ENCODE measurements at places on chromosomes 2 and 18.

- no peak for DNase-seq
Measured at GRCh38 chr2:211737282-211737681, 801.3 kb downstream of the ERBB4 start.

- DNase-seq, result no peak
Measured at GRCh38 chr2:241094172-241094571, 7.9 kb downstream of the MTERF4 start.

GRCh38 chr2:236552212-236552542 lies 17.4 kb upstream of the ACKR3 start:
- no peak for DNase-seq

GRCh38 chr2:49306925-49307324 lies 152.6 kb upstream of the FSHR start:
- DNase-seq, result no peak

DNA sequence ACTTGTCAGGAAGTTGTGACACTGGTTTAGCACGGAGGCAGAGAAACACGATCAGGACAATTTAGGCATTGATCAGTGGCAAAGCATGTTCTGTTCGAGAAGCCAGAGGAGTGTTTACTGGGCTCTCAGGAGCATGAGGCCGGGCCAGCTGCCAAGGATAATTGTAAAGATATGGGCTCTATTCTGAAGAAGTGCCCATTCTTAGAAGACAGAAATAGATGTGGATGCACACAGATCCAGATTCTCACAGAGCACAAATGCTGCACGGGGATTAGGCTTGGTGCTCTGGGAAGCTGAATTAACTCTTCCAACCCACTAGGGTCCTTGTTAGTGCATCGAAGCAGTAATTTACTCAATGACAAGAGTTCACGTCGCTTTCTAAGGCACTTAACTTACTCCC lies 16.2 kb downstream of the AFF3 start:
- no peak for DNase-seq

DNA sequence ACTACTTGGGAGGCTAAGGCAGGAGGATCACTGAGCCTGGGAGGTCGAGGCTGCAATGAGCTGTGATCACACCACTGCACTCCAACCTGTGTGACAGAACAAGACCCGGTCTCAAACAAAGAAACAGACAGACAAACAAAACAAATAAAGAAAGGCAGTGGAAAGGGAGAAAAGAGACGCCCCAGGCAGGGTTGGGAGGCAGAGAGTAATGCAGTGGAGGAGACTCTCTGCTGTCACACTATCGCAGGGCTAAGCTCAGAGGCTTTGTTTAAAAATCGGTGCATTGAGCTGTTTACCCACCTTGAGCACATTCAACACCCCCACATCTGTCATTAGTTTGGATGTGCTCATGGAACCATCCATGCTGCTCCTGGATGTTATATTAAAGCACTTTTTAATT lies 84.2 kb upstream of the RMP24 start:
- no peak for DNase-seq

GRCh38 chr2:20339012-20339411 lies 11.6 kb downstream of the PUM2 start:
- no peak for DNase-seq

DNA sequence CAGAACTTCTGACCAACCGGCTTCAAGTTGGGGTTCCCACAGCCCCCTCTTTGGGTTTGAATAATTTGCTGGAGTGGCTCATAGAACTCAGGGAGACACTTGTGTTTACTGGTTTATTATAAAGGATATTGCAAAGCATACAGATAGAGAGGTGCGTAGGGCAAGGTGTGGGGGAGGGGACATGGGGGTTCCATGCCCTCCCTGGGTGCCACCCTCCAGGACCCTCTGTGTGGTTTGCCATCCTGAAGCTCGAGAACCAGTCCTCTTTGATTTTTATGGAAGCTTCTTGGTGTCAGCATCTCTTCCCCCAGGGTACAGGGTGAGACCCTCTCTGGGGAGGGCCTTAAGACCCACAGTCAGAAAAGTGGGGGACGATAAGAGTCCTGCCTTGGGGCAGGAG lies 38.8 kb downstream of the ITGB1BP1 start:
- DNase-seq, result peak; percentile 41

DNA sequence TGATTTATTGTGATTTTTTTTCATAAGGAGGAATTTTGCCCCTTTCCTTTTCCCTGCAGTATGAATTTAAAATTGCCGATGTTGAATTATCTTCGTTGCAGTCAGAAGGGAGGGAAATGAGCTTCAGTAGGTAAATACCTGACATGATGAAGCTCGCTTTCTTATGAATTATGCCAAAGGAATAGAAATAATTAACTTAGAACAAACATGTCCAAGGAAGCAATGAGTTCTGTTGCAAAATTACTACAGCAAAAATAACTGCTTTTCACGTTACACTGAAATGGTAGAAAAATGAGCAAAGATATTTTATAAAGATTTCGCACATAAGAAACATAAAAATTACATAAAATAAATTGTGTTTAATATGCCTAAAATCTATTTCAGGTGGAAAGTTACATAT lies 91.1 kb upstream of the ZNF804A start:
- no peak for DNase-seq

GRCh38 chr2:164495491-164496223 lies 125.6 kb downstream of the GRB14 start:
- DNase-seq, result no peak

GRCh38 chr2:189163889-189164288 lies 15.7 kb downstream of the COL5A2 start:
- no peak for DNase-seq

DNA sequence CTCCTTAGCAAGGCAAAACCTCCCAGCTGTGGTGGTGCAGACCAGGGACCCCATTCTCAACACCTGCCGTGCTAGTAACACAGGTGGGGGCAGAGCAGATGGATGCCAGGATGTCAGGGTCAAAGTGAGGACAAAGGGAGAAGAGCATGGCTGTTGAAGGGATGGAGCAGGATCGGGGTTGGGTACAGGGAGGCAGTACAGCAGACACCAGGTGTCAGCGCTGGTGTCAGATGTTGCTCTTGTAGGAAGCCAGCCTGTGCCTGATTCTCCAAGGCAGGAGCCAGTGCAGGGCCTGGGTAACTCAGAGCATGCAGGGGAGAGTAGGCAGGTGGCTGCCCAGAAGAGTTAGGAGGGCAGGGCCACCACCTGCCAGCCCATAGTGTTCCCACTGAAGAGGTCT lies 222.1 kb upstream of the SPRED2 start:
- DNase-seq, result no peak

GRCh38 chr2:6224267-6224666 lies 532.1 kb downstream of the SOX11 start:
- DNase-seq, result no peak

GRCh38 chr2:112493858-112494648 lies 12.1 kb downstream of the TTL start:
- no peak for DNase-seq

DNA sequence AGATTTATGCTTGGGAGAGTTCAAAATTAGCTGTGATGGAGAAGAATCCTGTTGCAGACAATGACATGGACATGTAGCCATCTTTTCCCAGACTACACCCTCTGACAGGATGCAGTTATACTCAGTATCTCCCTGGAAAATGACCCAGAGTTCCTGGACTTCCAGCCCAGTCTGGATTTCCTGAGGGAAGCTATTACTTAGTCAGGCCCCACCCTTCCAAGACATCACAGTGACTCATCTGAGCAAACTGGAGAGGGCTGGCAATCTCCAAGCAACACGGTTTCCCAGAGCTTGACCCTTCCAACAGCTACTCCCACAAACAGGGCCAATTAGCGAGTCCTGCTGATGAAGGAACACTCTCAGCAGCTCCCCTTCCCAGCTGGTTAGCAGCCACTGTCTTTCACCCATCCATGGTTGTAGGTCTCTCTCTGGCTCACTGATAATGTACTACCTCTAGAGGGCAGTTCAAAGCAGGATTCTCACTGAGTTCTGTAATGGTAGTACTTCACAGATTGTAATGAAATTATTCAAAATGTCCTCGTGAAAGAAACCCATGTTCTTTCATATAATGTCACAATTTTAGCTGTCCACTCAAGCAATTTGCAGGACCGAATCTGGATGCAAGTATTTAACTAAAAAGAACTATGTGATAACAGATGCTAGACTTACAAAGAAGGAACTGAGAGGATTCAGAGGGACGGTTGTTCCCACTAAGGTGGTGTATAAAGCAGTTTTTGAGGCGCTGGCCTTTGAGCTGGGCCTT lies 110.2 kb downstream of the MDH1 start:
- DNase-seq, result peak; percentile 82

GRCh38 chr18:59660786-59661743 lies 36.2 kb downstream of the CCBE1 start:
- no peak for DNase-seq

DNA sequence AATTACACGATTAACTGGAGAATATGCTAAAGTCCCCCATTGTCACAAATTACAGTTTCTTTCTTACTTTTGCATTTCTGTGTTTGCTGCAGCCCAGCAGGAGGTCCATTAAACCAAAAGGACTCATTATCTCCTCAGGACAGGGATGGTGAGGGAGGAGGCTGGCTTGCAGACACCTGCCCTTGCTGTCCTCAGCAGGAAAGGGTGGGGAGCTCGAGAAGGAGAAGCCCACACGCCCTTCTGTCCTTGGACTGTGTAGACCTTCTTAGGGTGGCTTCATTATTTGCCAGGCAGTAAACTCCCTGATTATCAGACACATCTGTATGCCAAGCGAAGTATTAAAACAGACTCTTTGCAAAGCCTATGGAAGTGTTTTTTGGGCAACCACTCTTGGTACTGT lies 196.0 kb downstream of the LDLRAD4 start:
- DNase-seq, result no peak

DNA sequence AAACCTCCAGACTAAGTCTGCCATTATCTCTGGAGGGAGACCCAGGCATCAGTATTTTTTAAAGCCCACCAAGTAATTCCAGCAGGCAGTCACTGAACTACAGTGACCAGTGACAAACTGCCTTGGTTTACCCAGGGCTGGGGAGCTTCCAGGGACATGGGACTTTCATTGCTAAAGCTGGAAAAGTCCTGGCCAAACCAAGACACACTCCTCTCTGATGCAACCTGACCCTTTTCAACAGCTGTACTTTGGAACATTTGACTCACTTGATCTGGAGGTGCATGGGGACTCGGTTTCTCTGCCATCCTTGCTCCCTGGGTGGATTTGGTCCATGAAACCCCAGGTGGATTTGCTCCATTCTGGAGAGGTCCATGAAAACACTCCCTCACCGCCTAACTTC lies 7.0 kb downstream of the MRO start:
- DNase-seq, result no peak

DNA sequence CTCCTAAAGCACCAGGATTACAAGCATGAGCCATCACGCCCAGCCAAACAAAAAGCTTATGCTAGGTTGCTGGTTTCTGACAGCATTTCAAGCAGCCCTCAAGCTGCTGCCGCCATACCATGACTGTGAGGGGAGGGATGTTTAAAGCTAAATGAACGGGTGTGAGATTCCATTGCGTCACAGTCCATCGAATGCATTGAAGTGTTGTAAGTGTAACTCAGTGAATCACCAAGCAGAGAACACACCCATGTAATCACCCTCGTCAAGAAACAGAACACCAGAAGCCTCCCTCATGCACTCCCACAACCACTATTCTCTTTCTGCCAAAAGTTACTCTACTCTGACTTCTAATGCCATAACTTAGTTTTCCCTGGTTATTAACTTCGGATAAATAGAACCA lies 32.8 kb upstream of the MC5R start:
- no peak for DNase-seq

DNA sequence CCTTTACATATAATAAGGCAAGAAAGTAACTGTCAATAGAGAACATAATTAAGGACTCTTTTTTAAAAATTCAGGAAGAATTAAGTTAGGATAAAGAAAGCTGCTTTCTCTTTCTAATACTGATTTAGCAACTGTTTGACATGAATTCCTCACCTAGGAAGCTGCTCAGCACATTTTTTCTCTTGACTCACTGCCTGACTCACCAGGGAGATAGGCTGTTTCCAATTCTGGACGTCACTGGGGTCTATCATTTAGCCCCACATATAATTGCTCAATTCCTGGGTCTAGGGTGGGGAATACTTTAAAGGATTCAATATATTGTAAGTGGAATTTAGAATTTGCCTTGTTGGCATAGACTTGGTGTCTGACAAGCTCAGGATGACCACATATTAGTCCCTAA lies 50.8 kb upstream of the UGP2 start:
- DNase-seq, result no peak

DNA sequence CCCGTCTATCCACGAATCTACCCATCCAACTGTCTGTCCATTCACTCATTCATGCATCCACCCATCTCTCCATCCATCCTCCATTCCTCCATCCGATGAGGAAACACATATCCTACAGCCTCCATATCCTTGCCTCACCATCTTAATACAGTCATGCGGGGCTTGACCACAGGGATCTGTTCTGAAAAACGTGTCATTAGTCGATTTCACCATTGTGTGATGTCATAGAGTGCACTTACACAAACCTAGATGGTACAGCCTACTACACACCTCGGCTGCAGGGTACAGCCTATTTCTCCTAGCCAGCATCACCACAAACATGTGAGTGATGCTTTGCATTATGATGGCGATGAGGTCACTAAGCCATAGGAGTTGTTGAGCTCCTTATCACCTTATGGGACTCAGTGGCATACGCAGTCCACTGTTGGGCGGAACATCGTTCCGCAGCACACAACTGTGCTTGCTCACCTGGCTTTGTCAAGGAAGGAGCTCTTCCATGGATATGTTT lies 1.9 kb upstream of the NT5DC4 start:
- no peak for DNase-seq

GRCh38 chr2:204033611-204034495 lies 97.3 kb downstream of the ICOS start:
- no peak for DNase-seq

DNA sequence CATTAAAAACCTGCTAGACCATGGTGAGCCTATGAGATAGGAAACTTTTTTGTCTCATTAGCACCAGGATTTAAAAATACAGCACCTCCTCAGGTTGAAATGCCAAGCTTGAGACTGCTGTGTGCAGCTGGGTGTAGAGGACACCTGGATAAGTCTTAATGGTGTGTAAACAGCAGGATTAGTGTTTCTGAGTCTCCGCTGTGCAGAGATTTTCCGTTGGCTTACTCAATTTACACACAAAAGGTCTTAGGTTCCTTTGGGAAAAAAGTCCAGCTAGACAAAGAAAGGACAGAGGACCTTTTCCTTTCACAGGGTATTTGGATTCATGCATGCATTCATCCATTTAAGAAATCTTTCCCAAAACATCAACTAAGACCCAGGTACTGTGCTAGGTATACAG lies 168.1 kb downstream of the NRXN1 start:
- DNase-seq, result no peak

GRCh38 chr18:22528291-22528690 lies 110.6 kb upstream of the CTAGE1 start:
- no peak for DNase-seq

DNA sequence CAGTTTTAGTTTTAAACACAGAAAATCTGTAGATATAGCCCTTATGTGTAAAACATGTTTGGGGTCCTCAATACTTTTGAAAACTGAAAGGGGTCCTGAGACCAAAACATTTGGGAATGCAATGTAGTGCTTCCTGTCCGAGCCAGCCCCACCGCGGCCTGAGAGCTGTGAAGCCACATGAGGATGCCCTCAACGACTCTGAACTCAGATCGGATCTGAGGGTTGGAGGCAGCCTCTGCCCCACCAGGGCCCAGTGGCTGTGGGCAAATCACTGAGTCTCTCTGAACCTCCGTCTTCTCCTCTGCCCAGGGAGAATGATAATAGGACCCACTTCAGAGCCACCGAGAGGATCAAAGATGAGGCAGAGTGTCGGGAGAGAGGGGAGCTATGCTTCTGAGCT lies 33.4 kb upstream of the HPCAL1 start:
- no peak for DNase-seq

Data from suprapubic skin (tissue), 4 donors.